ENCODE measurements at places on chromosomes 7 and 10.

- DNase-seq: no peak
These were observed at the start of gene POM121L12 for GRCh38 chr7:53035499-53036412. POM121L12 (plus strand) TSS chr7:53035633; CDS start chr7:53035672, 39 bp downstream.

- DNase-seq: no peak
These were observed 401.4 kb upstream of the GALNT17 start for GRCh38 chr7:70730451-70731110.

- no peak for DNase-seq
These were observed 25.3 kb downstream of the CROT start for GRCh38 chr7:87370660-87371180.

DNA sequence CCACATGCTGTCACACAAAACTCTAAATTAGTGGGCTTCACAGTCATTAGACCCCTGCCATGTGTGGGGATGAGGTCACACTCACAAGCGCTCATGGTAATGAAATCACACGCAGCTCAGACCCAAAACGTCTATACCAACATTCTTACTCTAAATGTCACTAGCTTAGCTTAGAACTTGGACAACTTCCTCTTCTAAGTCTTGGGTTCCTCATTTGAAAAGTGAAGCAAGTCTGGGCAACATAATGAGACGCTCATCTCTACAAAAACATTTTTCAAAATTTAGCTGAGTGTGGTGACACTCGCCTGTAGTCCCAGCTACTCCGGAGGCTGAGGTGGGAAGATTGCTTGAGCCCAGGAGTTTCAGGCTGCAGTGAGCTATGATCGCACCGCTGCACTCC is 92.7 kb upstream of the MACROH2A2 start:
- no peak for DNase-seq

- no peak for DNase-seq
These were observed 97.7 kb downstream of the SH3PXD2A start for GRCh38 chr10:103757531-103758293.

DNA sequence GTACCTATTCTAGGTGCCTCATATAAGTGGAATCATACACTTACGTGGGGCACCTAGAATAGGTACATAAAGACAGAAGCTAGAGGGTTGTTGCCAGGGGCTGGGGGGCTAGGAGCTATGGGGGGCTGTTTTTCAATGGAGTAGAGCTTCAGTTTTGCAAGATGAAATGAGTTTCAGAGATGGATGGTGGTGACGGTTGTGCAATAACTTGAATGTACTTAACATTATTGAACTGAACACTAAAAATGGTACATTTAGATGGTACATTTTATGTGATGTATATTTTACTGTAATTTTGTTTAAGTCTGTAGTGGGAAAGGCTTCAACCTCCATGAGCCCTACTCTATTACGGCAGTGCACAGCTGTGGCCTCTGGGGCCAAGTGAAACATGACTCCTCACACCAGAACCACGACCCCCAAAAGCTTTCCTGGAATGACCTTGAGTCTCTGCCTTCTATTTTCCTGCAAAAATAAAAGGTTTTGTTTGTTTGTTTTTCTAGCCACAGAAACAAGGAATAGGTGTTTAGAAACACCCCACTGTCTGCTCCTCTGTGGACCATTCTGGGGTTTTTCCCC is 147.3 kb upstream of the PLXNA4 start:
- no peak for DNase-seq

- DNase-seq: no peak
These were observed at the start of gene LRRC18 for GRCh38 chr10:48939790-48940325. LRRC18 (minus strand) TSS chr10:48939840; CDS start chr10:48914155, 25,685 bp downstream.

GRCh38 chr10:100742076-100742771 is 3.2 kb upstream of the PAX2 start:
- DNase-seq: no peak

GRCh38 chr7:55250313-55250712 is 114.8 kb upstream of the LANCL2 start:
- DNase-seq: no peak

- DNase-seq: no peak
These were observed 55.6 kb downstream of the DNAJB6 start for GRCh38 chr7:157392256-157393037.

- no peak for DNase-seq
These were observed 6.3 kb upstream of the SEMA3A start for GRCh38 chr7:84200859-84201258.

DNA sequence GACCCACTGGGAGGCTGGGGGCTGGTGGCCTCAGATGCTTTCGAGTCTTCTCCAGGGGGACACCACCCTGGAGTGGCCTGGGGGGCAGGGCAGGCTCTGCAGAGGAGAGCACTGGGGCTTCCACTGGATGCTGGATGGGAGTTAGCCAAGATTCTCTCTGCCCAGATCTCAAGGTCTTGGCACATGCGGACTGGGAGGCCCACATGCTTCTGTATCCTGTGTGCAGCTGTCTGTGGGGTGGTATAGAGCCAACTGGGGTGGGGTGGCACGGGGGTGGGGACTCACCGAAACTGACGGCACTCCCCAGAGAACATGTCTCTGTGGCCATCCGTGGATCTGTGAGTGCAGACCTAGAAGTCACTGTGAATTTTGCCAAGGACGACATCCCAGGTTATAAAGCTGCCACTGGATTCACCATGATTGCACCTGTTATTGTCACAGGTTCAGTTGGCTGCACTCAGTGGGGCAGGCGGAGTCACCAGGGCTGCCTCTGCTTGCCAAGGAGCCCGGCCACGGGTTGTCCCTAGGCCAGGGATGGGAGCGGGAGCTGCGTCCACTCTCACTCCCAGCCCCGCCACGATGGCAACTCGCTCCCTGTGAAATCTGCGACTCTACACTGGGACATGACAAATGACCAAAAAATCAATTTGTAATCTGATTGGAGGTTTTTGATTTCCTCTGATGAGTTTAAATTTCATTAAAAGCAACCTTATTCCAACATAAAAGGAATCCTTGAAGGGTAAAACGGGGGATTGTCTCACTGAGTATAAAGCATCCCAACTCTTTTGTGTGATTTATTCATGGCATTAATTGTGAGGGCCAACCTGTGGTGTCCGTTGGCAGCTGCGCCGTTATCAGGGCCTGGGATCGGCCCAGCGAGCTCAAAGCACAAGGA is 131.3 kb downstream of the EBF3 start:
- no peak for DNase-seq

DNA sequence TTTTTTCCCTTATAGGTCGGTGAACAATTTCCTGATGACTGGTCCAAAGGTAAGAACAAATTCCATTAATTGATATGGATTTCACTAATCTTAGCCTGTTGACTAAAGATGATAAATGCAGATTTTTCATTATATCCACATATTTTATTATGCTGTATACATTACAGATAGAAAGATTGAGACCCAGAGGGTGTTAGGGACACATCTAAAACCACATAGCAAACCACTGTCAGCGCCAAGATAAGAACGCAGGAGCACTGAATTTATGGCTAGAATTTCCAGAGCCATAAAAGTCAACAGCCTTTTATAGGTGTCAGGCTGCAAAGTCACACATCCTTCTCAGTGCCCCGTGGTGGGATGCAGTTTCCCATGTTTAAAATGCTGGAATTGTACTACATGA is 16.2 kb downstream of the WNT8B start:
- DNase-seq: no peak

DNA sequence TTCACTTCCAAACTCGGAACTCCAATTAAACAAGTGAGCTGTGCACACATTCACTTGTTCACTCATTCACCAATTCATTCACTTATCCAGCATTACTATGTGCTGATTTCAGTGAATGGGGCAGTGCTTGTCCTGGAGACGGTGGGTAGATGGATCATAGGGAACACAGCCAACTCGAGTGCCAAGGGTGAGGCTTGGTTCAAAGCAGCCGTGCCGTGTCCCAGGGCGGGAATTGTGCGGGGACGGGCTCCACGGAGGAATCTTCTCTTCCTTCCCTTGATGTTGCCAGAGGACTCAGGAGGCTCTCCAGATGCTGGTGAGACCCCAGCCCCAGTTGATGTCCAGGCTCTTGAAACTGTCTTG is 2.9 kb downstream of the SH2D4B start:
- DNase-seq: no peak

- DNase-seq: no peak
These were observed 421.3 kb upstream of the NUPR2 start for GRCh38 chr7:56537477-56537876.

- DNase-seq: no peak
These were observed 415.4 kb upstream of the LRRN3 start for GRCh38 chr7:110675383-110676103.

DNA sequence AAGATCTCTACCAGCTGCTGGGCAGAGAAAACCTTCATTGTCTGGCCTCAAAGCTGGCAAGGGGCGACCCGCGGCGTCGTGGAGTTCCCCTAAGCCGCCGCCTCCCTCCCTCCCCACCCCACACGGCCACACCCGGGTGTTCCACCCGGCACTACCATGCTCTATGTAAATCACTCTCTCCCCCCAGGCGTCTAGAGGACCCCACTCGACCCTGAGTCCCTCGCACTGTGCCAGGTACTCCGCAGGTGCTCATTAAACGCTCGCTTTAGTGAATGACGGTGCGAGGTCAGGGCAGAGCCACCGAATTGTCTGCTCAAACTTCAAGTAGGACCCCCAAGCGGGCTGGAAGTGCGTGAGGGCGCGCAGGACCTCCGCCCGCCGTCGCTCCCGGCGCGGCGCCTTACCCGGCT is 628 bp downstream of the PARP12 start:
- DNase-seq: peak; percentile 86

GRCh38 chr7:130379019-130379418 is 1.3 kb upstream of the CPA1 start:
- DNase-seq: no peak

GRCh38 chr7:137873979-137874777 is 27.4 kb upstream of the DGKI start:
- no peak for DNase-seq

- no peak for DNase-seq
These were observed 2.3 kb downstream of the LOXL4 start for GRCh38 chr10:98265403-98266378.

GRCh38 chr7:2715341-2716231 is 27.6 kb downstream of the AMZ1 start:
- DNase-seq: peak; percentile 44

DNA sequence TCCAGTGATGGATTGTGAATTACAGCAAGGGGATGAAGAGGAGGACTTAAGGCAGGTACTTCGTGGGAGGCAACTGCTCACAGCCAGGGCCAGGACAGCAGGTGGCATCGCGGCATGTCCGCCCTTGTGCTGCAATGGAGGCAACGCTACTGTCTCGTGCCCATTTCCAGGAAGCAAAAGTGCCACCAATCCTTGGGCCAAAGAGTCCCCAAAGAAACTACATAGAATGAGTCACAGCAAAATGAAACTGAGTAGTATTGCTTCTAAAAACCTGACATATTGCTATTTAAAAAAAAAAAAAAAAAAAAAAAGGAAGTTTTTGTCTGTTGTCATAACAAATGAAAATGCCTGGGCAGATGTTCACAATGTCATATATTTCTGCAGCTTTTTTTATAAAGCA is 46.6 kb downstream of the RSU1 start:
- DNase-seq: no peak

GRCh38 chr10:107141524-107142061 is 22.9 kb downstream of the SORCS1 start:
- no peak for DNase-seq

DNA sequence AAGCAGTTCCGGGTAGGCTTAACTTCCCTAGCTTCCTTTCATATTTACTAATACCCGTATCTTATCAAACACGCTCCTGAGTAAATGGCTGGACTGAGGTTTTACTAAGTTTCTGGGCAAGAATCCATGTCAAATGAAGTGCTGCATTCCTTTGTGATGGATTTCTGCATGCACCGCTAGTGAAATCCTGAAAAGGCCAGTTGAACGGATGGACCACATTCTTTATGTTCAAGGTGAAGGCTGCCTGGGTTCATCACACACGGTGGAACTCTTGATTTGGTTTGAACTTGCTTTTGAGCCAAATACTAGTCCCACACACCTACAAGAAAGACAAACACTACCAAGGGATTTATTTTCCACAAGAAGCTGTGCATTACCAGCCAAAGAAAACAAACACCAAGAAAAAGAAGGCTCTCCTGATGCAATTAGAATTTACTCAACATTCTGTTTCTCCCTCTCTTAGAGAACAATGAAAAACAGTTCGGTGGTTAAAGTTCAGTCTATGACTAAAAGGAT is 255.0 kb upstream of the SEMA3C start:
- DNase-seq: no peak

GRCh38 chr7:107258737-107259136 is 89.9 kb downstream of the HBP1 start:
- no peak for DNase-seq

- DNase-seq: no peak
These were observed 147.1 kb upstream of the GHITM start for GRCh38 chr10:83991986-83992753.

- no peak for DNase-seq
These were observed 375.2 kb downstream of the RPS24 start for GRCh38 chr10:78408671-78409472.

DNA sequence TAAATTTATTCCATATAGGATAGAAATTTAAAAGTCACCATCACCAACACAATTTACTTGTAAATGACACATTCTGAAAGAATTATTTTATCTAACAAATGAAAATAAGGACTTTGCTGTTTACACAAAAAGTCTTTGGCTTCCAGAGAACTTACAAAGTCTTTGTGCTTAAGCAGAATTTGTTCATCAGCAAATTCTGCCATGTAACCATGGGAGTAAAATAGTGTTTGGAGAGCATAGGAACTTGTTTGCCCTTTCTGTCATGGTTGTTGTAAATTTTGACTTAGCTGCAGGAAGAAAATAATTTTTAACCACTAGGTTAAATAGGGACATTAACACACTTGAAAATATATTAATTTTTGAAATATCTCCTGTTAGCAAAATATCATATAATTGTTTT is 15.2 kb downstream of the FGL2 start:
- no peak for DNase-seq

- peak; percentile 20 for DNase-seq
These were observed 144.9 kb downstream of the ELAPOR2 start for GRCh38 chr7:86914551-86914950.

DNA sequence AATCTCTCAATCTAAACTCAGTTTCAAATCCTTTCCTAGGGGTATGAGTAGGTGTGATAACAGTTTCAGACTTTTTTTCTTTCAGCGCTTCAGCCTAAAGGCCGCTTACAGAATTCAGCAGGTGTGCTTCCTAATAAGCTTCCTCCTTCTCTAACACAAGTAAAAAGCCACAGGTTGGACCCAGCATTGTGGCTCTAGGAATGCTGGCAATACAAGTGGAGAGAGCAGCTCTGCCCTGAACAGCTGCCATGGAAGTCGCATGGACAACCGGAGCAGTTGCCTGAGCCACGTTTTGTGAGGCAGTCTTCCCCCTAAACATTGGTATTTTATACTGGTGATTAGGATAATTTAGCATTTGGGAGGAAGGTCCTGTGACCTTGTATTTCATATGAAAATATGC is 83.5 kb downstream of the ST7 start:
- DNase-seq: no peak

DNA sequence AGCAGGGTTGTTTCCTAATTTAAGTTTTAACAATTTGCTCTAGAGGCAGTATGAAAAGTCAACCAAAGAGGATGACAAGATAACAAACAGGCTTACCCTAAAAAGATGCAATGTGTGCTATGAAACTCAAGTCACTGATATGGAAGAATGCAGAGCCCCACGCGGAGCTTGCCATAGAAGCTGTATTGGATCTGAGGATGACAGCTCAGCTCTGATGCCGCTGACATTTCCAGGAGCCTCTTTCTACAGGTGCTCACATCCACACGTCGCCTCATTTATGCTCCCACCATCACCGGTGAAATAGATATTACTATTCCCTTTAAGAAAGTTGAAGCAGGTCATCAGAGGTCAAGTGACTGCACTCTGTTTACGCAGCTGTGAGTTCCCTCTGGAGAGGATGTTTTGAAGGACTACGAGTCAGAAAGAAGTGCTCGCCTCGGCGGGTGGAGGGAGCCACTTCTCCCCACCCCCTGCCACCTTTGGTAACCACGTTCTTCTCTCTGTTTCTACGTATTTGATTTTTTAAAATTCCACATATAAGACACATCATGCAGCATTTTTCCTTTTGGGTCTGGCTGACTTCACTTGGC is 275.4 kb downstream of the GLRX3 start:
- DNase-seq: no peak

Data from CD4-positive, alpha-beta T cell treated with Interferon alpha-2 for 1 hour (primary cell).